Stimulated activated CD8-positive, alpha-beta memory T cell treated with anti-CD3 and anti-CD28 coated beads, Interleukin-2, amount 100 ng/mL, for 1 hour (primary cell): ENCODE measurements at places on chromosomes 3 and 15.

- DNase-seq, result no peak
Observed at GRCh38 chr15:31557899-31558298, 231.3 kb downstream of the KLF13 start.

DNA sequence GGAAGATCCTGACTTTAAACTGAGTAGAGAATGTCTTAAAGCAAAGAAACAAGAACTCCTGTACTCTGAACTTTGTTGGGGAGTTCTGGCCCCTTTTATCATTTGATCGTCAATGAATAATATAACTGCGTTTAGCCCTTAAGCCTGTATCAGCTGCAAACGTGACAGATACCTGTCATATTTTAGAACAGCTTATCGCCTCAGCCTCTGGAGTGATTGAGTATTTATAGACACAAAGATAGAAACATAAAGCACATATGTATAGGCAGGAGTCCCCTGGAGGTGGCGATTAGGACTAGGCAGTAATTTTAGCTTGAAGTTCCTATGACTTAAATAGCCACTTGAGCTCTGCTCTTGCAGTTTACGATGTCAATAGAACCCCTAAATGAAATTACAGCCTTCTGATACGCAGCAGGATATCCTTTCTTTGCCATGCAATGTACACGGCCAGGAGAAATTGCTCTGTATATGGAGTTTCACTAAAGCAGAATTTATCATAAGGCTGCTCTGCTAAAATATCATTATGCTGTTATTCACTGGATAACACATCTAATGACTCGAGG, 321.8 kb downstream of the TIGIT start:
- DNase-seq, result no peak

DNA sequence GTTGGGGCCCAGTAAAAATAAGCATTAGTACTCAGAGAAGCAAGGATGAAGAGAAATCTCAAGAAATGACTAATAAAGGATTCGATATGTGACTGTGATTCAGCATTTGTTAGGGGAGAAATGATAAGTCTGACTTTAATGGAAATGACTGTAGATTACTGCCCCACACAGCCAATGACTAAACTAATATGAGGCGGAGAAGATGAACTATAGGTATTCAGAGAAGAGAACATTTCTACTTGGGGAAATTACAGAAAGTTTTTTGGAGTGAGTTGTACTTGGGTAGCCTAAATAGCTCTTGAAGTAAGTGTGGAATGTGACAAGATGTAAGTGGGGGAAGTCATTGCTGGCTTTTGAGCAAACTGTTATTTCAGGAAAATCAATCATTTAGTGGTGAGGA, 380.0 kb downstream of the PDCD6IP start:
- no peak for DNase-seq

DNA sequence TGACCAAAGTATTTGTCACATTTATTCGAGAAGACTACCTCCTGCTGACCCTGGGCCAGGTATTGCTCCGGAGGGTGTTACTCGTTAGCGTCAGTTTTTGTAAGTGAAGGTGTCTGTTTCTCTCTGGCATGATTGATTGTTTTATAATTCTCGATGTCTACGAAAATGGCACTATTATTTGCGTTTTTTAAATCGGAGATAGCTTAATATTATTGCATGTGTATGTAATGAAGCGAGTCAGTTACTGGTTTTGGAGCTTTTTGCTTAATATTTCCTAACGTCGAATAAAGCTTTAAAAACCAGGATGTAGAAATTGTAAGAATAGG, 439 bp downstream of the DZIP3 start:
- no peak for DNase-seq

GRCh38 chr3:181017690-181018089, 28.2 kb upstream of the DNAJC19 start:
- DNase-seq, result no peak

- no peak for DNase-seq
Observed at GRCh38 chr3:139839014-139839413, 96.0 kb upstream of the CLSTN2 start.
